ENCODE measurements at places on chromosomes 5 and 9.
A peak's percentile ranks its signal among the peaks of the same experiment; 100 is the strongest.

- DNase-seq, result no peak
Measured at GRCh38 chr9:30411571-30411970, 1972.9 kb upstream of the ACO1 start.

- no peak for DNase-seq
Measured at GRCh38 chr5:72470826-72471225, 36.4 kb downstream of the ZNF366 start.

DNA sequence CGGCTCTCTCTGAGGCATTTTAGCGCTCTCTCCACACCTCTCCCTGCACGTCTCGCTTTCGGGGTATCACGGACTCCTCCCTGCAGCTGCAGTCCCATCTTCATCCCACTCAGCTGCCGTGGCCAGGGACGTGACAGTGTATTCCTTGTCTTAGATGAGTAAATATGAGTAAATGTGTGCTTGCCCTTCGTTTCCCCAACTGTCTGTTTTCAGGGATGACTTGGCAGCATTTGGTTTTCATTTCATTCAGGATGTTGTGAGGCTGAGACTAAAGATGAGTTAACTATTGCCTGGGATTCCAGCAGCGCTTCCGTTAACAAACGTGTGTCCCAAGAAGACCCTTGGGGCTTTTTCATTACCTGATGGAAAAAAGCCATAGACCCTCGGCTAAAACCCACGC lies 29.5 kb downstream of the GDNF start:
- no peak for DNase-seq

- DNase-seq, result no peak
Measured at GRCh38 chr5:58081435-58081834, 378.5 kb downstream of the PLK2 start.

DNA sequence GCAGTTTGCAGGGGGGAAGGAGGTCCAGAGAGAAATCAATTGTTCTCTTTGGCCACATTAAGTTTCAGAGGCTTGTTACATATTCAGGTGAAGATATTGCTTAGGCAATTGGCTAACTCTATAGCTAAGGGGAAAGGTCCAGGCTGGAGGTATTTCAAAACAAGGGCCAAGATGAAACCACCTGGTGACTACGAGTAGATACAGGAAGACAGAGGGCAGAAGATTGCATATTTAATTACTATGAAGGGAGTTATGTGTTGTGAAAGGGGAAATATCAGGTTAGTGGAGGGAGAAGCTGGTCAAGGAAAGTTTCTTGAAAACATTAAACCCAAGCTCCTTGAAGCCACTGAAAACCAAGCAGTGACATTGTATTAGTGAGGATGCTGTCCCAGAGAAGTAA lies 1.9 kb upstream of the RAD23B start:
- no peak for DNase-seq

DNA sequence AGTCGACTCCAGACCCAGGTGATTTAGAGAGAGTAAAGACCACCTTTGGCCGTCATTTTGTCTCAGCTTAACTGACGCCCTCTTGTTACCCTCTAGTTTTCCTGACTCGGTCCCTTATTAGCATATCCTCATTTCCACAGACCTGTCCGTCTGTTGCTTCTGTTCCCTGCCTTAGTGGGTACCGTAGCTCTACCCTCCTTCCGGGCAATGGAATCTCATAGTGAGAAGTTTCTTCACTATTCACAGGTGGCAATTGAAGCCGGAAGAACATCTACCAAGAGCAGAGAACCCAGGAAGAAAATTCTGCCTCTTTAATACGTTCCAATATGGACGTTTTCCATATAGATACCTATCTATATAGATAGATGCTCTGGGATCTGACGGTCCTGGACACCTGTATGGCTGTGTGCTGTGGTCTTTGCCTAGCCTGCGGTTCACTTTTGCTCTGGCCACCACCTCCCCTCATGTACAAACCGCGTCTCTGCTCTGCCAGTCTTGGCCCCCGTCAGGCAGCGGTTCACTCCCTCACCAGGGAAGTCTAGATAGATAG lies 652 bp upstream of the TMEM161B start:
- peak; percentile 32 for DNase-seq

GRCh38 chr9:133930046-133930681 lies 62.0 kb downstream of the VAV2 start:
- DNase-seq, result no peak

DNA sequence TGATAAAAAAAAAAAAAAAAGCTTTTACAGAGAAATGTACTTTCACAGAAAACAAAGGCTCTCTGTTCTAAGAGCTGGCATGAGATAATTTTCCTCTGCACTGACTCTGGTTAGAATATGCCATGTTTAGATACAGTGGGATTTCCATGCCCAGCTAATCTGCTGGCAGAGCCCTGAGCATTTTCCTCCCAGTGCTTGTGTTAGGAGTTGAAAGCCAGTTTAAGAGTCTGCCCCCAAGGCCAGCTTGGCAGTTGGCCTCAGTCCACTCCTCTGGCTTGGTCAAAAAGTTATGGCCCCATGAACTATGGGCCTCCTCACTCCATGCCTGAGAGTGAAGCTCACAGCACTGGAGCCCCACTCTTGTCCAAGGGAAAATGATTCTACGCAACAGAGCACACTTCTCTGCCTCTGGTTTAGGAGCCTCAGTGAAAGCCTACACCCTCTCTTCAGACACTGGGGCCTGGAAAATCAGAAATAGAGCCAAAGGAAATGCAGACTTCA lies 21.9 kb downstream of the MOCS2 start:
- no peak for DNase-seq

DNA sequence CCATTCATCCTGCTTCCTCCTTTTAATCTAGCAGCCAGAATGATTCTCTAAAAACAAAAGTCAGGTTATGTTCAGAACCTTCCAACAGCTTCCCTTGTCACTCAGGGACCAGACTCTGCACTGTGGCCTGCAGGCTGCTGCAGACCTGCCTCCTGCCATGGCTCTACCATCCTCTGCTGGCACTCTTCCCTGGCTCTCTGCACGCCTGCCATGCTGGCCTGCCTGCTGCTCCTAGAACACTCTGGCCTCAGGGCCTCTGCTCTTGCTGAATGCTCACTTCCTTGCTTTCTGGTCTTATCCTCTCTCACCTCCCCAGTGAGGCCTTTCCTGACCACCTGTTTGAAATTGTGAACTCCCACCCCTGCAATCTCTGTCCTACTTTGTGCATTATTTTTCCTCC lies 149.4 kb downstream of the CD180 start:
- no peak for DNase-seq

DNA sequence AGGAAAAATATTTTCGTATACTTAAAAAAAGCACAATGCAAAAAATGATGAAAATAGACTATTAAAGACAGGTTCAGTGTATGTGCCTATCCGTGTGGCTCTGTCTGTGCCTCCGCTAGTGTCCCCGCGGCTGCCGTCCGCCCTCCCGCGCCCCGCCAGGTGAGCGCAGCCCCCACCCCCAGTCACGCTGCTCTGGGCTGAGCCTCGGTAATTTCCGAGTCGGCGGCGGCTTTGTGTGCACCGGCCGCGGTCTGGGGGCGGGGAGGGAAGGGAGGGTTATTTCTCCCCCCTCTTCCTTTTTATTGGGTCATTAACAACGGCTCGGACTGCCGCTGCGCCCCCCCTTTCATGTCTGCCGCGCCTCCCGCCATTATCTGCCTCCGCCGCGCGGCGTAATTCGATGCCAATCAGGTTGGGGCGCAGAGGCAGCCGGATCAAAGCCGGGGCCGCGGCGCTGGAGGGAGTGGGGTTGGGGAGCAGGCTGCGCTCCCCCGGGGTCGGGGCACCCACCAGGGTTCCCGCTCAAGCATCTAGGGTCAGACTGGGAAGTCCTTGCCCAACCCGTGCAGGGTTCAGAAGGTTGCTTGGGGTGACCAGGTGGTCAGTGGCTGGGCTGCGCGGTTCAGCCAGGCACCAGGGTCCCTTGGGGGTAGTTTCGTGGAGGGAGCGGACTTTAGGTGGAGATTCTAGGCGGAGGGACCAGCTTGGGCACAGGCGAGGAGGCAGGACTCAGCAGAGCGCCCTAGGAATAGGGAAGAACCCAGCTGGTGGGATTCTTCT lies 39.5 kb upstream of the PSD2 start:
- DNase-seq, result peak; percentile 64

DNA sequence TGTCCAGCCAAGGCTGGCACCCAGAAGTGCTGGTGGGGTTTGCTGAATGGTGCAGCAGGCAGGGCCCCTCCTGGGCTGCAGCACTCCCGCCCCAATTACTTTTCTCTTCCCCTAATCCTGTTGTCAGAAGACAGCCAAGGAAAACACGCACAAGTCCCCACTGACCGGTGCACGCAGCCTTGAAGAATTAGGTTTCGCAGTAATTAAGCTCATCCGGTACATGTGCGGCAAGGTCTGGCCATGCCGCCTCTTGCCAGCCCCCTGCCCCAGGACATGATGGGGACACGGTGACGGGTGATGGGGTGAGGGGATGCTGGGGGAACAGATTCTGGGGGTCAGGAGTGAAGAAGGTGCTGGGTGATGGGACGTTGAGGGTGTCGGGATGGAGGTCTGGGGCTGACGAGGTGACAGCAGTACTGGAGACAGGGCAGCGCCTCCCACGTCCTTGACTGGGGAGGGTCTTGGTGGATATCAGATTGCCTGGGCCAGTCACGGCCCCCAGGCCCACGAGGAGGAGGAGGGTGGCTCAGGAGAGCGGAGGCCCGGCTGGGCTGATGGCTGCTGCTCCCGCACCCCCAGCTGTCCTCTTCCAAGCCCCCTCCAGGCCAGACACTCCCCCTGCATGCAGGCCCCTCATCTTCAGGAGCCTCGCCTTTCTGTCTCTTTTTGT lies 34.9 kb downstream of the BARX1 start:
- DNase-seq, result no peak

DNA sequence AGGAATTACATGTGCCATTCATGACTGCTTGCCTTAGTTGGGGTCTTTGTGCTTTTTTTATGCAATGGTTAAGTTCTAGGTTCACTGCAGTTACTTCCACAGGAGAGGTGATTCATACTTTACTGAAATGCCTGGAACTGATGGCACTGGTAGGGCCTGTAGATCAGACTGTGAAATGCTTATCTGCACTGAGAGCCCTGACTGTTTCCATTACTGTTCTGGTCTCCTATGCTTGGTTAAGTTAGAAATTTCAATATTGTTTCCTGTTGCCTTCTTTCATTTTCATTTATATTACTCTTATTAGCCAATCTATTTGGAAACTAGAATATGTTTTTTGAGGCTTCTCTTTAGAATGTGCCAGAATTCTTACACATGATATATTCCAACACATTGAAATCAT lies 484.1 kb upstream of the SEMA6A start:
- DNase-seq, result no peak

DNA sequence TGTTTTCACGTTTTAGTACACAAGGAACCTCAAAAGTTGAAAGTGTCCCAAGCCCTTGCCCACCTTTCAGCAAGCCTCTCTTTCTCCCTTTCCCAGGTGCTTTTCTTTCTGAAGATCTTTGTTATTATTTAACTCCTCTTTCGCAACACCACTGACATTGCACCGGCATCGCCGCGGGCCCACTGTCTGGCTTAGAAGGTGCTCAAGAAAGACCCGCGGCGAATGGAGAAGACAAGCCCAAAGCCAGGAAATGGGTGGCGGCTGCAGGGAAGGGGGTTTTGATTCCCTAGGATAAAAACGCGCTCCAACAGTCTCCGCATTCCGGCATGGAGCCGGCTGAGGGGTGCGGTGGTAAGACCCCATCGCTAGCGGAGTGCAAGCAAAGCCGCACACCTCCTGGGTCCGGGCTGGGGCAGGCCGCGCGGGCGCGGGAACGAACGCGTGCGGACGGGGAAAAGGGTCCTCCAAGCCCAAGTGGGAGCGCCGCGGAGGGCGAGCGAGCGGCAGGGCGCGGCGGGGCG lies 404 bp upstream of the AFAP1L1 start:
- DNase-seq, result no peak

GRCh38 chr9:29697011-29697410 lies 2123.7 kb upstream of the C9orf72 start:
- DNase-seq, result no peak

GRCh38 chr9:82491604-82492003 lies 503.0 kb downstream of the SPATA31D1 start:
- DNase-seq, result no peak

GRCh38 chr5:33631139-33631538 lies 190.4 kb downstream of the TARS1 start:
- DNase-seq, result no peak

- no peak for DNase-seq
Measured at GRCh38 chr5:11030671-11031070, 269.6 kb upstream of the DAP start.

- DNase-seq, result no peak
Measured at GRCh38 chr5:103503066-103503465, 59.5 kb downstream of the NUDT12 start.

- no peak for DNase-seq
Measured at GRCh38 chr9:14258660-14259239, 55.2 kb downstream of the NFIB start.

DNA sequence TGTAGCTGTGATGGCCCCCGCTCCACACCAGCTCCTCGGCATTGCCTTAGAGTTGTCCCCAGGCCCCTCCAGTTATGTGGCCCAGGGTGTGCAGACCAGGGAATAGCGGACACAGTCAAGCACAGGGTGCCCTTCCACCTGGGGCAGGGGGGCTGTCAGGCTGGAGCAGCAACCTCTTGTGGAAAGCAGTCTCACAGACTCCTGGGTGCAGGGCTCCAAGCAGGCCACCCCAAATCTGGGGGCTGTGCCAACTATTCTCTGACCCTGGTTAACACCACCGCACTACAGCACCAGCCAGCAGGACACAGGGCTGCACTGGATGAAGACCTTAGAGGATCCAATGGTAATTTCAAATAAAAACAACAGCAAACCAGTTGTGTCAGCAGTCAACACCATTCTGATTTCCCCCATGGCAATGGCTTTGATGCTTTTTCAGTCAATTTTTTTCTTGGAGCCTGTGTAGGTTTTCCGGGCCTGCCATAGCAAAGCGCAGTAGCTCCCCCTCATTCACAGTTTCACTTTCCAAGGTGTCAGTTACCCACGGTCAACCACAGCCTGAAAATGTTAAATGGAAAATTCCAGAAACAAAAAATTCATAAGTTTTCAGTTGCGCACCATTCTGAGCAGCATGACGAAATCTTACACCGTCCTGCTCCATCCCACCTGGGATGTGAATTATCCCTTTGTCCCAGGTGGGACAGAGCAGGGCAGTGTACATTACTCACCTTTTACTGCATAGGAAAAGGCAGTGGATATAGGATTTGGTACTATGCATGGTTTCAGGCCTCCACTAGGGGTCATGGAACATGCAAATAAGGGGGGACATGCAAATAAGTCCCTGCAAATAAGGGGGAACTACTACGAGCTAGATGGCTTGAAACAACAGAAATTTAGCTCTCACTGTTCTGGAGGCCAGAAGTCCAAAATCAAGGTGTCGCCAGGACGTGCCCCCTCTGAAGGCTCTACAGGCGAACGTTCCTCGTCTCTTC lies 49.0 kb downstream of the C5orf15 start:
- DNase-seq, result no peak

GRCh38 chr5:79653843-79654242 lies 35.8 kb upstream of the CMYA5 start:
- no peak for DNase-seq

- no peak for DNase-seq
Measured at GRCh38 chr9:130890124-130890523, 6.5 kb downstream of the QRFP start.

- no peak for DNase-seq
Measured at GRCh38 chr9:25094518-25094917, 548.8 kb upstream of the IZUMO3 start.

DNA sequence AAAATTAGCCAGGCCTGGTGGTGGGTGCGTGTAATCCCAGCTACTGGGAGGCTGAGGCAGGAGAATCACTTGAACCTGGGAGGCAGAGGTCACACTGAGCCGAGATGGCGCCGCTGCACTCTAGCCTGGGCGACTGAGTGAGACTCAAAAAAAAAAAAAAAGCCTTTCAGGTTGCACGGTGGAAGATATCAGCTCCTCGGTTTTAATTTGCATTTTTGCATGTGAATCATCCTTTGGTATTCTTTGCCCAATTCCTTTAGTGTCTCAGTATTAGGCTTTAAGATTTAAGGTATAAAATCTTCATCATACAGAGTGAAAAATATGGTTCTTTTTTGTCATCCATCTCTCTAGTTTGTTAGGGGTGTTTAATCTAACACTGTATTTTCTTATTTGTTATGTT lies 173.6 kb upstream of the S1PR3 start:
- no peak for DNase-seq

All from GM06990 (cell line).